Ovary (tissue), 10 donors: ENCODE measurements at places on chromosomes 6 and 20. TPM values are rescaled to one million over a fixed set of nuclear protein-coding genes. Genes with fewer than 3 reads are reported as not detected.

- DNase-seq, result no peak
These were observed 23.2 kb downstream of the TRERF1 start for GRCh38 chr6:42428326-42429041.

ABHD16B gene
- not detected for total RNA-seq

DNA sequence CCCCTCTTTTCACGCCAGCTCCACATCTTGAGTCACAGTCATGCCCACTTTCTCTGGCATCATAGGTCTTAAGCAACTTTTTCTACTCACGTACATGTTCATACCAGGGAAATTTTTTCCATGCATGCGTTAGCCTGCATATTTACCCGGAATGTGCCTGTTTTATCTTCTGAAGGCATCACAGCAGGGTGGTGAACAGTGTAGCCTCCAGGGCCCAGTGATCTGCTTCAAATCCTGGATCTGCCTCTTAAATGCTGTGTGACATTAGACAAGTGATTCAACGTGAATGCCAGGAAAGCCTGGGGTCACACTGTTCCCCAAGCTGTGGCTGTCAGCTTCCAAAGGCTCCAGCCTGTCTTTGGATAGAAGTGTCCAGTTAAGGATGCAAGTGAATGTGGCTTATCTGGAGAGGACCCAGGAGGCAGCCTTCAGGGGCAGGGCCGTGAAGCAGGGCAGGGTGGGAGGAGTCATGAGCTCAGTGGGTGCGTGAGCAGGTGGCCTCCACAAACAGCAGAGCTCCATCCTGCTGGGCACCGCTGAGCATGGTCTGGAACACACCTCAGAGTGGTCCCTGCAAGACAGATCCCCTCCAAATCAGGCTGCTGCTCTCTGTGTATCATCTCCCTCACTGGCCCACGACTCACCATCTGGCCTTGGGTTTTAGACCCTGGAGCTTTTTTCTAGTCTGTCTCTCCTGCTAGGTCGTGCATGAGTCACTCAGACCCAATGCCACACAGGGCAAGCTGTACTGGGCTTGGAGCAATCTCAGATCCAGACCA lies 30.4 kb upstream of the CD93 start:
- no peak for DNase-seq

DNA sequence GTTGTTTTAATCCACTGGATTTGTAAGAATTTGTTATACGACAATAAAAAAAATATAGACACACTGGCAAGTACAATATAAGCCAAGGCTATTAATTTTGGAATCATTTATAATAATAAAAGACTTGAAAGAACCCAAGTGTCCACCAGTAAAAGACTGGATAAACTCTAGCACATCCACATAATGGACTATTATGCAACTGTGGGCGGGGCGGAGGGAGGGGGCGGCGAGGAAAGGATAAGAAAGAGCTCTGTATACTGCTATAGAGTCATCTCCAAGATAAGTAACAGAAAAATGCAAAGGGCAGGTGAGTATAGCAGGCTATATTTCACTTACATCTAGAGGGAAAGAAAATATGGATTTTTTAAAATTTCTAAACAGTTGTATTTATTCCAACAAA lies 123.3 kb downstream of the TBC1D32 start:
- DNase-seq, result no peak

SLC22A16 gene
- total RNA-seq, result 3.6 TPM

GRCh38 chr20:13430346-13431002 lies 208.3 kb downstream of the TASP1 start:
- no peak for DNase-seq

GRCh38 chr20:9485614-9486340 lies 28.6 kb upstream of the LAMP5 start:
- no peak for DNase-seq

DEF6 gene
- total RNA-seq, result 6.6 TPM

- no peak for DNase-seq
These were observed 95.8 kb upstream of the LY86 start for GRCh38 chr6:6492675-6493074.

DNA sequence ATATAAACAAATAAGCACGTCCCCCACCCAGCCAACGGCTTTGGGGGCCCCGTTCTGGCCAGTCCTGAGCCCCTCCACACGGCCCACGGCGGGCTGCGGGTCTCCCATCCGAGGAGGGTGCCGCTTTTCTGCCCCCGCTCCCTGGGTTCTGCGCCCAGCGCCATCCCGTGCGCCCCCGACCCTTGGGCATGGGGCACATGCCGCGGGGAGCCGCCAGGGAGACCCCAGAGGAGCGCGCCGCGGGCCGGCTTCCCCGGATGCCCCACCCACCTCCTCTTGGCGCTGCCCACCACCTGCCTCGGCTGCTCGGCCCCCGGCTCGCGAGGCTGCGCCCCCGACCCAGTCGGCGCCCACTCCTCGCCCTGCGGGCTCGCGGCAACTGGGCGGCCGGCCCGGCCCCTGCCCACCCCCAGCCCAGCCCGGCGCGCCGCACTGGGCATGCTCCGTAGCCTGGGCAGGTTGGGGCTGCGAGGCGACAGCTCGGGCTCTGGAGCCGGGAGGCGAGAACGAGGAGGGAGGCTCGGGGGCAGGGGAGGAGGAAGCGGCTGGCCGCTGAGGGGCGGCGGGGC lies 570 bp upstream of the PLCB4 start:
- DNase-seq, result peak; percentile 16

- no peak for DNase-seq
These were observed 1.6 kb downstream of the CLPS start for GRCh38 chr6:35795453-35796071.

DSP gene
- total RNA-seq, result 6.7 TPM

GRCh38 chr6:32047855-32048766 lies 9.9 kb downstream of the CYP21A2 start:
- peak; percentile 86 for DNase-seq

DNA sequence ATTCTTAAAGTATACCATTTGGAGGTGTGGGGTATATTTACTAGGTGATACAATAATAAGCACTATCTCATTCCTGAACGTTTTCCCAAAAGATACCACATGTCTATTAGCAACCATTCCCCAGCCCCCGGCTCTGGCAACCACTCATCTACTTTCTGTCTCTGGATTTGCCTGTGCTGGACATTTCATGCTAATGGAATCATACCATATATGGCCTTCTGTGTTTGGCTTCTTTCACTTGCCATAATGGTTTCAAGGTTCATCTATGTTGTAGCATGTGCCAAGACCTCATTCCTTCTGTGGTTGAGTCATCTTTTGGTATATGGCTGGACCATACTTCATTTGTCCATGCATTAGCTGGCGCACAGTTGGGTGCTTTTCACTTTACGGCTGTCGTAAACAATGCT lies 39.7 kb downstream of the BCAS4 start:
- DNase-seq, result no peak

DNA sequence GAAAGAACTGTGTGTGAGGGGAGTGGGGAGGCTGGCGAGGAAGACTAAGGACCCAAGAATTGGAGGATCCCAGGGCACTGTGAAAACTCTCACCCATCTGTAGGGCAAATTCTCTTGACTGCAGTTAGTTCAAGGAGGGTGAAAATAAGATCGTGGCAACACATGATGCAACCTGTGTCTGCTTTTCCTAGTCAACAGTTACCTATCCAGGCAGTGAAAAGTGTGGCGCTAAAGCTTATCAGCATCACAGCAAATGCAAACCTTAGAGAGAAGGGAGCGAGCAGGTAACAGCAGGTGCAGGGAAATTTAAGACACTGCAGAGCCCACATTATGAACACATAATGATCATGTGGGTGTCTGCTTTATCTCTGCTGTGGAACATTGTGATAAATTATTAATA lies 97.7 kb upstream of the SGK1 start:
- DNase-seq, result no peak

GRCh38 chr6:45003387-45003786 lies 324.7 kb upstream of the RUNX2 start:
- DNase-seq, result no peak

ADGRF4 gene
- 0.22 TPM for total RNA-seq

DNA sequence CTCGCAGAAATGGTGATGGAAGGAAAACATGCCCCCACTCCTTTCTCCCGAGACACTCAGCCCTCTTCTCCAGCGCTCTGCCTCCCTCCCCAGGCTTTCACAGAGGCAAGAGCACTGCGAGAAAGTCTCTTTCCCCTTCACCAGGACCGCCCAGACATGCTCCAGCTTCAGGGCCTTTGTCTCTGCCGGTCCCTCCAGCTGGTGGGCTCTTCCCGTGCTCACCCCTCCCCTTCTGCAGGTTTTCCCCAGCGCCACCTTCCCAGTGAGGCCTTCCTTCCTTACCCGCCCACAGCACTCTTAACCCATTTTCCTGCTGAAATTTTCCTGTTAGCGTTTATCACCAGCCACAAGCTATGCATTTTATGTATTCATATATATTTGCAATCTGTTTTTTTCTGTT lies 86.2 kb downstream of the TFAP2C start:
- no peak for DNase-seq

DNA sequence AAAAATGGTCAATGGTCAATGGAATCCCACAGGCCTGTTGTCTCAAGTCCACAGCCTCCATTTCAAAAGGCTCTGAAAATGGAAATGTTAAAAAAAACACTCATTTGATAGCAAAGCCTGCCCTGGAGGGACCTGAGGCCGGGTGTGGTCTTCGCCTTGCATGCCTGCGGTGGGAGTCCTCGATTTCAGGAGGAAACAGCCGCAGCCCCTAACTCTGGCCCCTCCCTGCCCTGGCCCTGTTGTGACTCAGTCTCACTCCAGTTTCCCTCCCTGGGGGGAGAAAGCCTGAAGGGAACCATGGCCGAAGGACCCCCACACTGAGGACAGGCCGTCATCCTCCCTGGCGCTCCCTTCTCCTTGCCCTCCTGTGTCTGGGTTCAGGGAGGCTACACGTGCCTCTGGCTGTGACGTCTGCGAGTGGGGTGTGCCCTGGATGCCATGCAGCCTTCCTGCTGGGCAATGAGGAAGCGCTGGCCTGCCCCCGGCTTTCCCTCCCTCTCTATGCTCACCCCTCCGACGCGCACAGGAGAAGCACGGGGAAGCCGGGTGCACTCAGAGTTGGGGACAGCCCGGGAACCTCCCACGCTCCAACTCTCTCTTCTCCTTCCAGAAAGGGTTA lies 9.2 kb downstream of the BHLHE23 start:
- no peak for DNase-seq

SLC2A4RG gene
- 20.6 TPM for total RNA-seq
